Smooth muscle cell of bladder (primary cell): ENCODE measurements at places on chromosomes 2 and 18. TPM values are rescaled to one million over a fixed set of nuclear protein-coding genes. Genes with fewer than 3 reads are reported as not detected.

The EFEMP1 gene
- 624 and 1,445 TPM in 2 replicates for total RNA-seq

The C1GALT1C1L gene
- 0.57 and 0.74 TPM in 2 replicates for total RNA-seq

The IL1F10 gene
- total RNA-seq = not detected in 2 replicates

The UCN gene
- total RNA-seq = 0.14 and 0.83 TPM in 2 replicates

The SPP2 gene
- not detected in 2 replicates for total RNA-seq

The PLEK gene
- 0.14 and 1.1 TPM in 2 replicates for total RNA-seq

The KCNK3 gene
- 0.18 and 0.28 TPM in 2 replicates for total RNA-seq

The ADCYAP1 gene
- total RNA-seq = not detected in 2 replicates

The HOXD13 gene
- total RNA-seq = 0.09 and 0.28 TPM in 2 replicates

The AOX1 gene
- 23.2 and 45.3 TPM in 2 replicates for total RNA-seq

The INO80B gene
- 14.9 and 16.4 TPM in 2 replicates for total RNA-seq

The STPG4 gene
- 0.28 and 0.37 TPM in 2 replicates for total RNA-seq

The RGPD3 gene
- total RNA-seq = 0.09 and 0.14 TPM in 2 replicates

The AQP4 gene
- total RNA-seq = not detected in 2 replicates
